ENCODE measurements at places on chromosomes 13 and 19.

DNA sequence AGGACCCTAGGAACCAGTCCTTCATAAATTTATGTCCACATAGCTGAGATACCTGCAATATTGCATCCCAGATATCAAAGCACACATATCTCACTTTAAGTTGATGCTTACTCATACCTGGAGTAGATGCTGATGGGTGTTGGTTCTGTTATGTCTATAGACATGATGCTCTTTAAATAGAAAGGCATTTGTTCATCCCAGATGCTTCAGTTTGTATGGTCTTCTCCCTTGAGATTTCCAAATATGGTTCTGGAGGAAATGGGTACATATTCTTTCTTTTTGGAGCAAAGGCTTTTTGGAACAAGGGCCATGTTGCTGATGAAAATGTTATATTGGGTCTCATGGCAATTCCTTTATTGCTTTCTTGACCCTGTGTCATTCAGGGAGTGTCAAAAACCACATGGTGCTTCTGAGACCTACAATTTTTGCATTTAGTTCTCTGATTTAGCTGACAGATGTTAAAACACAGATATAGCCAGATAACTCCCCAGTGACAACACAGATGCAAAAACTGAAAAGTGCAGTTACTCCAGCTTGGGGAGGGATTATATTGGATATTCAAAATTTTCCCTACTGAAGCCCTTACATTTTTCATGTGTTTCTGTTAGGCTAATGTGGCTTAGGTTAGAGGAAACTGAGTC, 211.4 kb downstream of the KCNRG start:
- DNase-seq, result no peak

GRCh38 chr19:37669450-37669914, 14.2 kb upstream of the ZFP30 start:
- DNase-seq, result no peak

GRCh38 chr19:39867133-39867532, 21.0 kb upstream of the FBL start:
- no peak for DNase-seq

GRCh38 chr19:35929876-35930275, 6.3 kb upstream of the LRFN3 start:
- DNase-seq, result no peak

DNA sequence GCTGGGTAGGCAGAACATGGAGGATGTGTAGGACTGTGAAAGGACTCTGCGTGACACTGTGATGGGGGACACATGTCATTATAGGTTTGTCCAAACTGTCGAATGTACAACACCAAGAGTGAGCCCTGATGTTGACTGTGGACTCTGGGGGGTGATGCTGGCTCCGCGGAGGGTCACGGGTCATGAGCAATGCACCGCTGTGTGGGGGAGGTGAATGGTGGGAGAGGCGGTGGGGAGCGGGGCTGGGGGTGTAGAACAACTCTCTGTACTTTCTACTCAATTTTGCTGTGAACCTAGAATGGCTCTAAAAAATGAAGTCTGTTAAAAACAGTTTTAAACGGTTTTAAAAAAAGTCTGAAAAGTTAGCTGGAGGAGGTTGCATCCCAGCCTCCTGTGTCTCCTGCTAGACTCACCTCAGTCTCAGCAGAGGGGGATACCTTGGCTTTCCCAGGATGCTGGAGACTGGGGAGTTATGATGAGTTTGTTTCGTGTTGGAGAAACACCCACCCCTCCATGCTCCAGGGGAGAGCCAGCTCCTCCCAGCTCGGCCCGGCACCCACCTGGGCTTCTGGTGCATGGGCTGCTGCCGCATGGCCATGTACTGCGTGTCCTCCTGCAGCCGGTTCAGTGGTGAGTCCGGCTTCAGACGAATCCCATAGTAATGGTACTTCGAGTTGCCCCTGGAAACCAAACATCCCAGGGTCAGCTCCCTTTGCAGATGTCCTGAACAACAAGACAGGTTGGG, 34.7 kb upstream of the RANBP3 start:
- DNase-seq, result no peak

GRCh38 chr13:99553033-99553432, 51.8 kb downstream of the TM9SF2 start:
- no peak for DNase-seq

- DNase-seq, result no peak
Measured at GRCh38 chr13:101942038-101942437, 459.8 kb downstream of the FGF14 start.

GRCh38 chr13:114078461-114079451, 53.7 kb downstream of the RASA3 start:
- no peak for DNase-seq

- no peak for DNase-seq
Measured at GRCh38 chr13:99908140-99908803, 63.3 kb downstream of the ZIC5 start.

GRCh38 chr13:113800576-113800926, 41.5 kb downstream of the TMEM255B start:
- DNase-seq, result no peak

DNA sequence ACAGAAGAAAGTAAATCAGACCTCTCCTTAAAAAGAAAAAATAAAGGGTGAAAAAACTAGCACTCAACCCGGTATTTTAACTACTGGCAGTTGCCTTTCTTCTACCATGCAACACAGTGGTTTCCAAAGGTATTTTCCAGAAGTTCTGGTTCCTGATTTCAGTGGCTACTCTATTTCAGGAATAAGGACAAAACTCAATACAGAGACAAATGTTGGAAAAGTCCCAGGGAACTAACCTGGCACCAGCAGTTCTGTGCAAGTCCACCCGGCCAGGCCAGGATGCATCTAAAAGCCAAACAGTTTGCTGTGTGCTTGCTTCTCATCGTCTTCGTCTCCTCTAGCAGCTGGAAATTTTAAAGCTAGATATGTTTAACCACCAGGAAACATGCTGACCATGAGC, 52.5 kb downstream of the FOXO1 start:
- DNase-seq, result no peak

GRCh38 chr19:50994129-50994528, 7.3 kb downstream of the KLK8 start:
- DNase-seq, result no peak

DNA sequence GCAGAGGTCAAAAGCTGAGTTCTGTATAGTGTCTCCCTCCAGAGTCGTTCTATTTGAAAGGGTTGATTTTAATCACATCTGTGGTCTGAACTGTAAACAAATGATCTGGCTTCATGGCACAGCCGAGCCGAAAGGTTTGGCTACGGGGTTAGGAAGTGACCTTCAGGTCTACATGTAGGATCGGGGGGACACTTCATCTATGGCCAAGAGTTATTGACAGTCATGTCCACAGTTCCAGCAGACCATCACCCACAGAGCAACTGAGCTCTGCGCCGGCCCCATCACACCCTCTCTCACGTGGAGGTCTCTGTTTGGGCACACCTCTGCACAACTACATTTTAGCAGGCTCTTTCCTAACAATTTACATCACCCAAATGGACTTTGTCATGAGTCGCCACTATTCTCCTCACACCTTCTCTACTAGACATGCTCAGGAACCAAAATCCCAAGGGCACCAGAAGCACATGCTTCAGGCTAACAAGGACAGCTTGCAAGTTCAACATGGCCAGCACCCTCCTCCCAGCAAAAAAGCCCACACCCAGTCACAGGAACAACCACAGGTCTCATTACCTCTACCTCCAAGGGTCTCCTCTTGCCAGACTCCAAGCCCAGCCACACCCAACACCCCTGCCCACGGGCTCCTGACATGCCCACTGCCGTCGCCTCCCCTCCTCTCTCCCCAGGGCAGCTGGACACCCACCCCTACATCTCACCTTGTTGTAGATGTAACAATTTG, 36.1 kb upstream of the EPHX3 start:
- DNase-seq, result no peak

DNA sequence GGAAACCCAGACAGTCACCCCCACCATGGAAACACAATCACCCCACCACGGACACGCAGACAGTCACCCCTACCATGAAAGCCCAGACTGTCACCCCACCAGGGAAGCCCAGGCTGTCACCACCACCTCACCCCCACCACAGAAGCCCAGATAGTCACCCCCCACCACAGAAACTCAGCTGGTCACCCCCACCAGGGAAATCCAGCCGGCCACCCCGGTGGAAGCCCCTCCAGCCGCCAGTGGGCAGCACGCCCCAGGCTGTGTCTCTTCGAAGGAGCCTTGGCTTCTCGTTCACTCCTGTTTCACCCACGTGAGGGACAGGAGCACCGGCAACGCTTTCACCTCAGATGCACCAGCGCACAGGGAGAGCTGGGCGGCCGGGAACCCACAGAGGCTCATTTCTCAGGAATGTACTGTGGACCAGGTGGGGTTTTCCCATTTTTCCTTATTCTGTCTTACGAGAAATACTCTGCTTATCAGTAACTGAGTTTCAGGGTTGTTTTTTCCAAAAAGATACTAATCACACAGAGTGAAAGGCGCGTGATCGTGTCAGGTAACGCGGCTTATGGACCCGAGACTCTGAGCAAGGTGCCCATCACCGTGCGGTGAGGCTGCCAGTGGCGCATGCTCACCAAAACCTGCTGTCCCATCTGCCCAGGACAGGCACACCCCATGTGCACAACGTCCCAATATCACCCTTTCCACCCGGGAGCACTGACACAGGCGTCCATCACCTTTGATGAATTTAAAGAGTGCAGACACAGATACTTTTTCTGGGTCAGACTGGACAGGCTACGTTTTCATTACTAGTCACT, 28.0 kb downstream of the CARS2 start:
- DNase-seq, result no peak

GRCh38 chr13:40254394-40254793, 412.0 kb downstream of the FOXO1 start:
- no peak for DNase-seq

- no peak for DNase-seq
Measured at GRCh38 chr13:32017474-32017873, 14.1 kb upstream of the FRY start.
